ENCODE measurements at places on chromosomes 3 and 15.

DNA sequence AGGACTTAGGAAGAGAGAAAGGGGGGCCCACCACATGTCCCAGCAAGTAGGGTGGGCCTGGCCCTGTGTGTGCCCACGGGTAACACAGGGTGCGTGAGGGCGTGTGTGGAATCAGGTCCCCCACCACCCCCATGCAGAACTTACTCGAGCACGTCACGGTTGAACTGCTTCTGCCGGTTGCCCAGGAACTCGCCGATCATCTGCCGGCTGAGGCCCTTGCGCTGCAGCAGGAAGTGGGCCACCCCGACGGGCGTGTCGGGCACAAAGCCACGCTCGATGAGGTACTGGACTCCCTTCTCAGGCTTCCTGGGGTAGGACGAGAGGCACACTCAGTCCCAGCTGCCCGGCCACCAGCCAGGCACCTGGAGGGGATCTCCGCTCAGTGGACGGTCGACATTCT, 83.1 kb upstream of the RPL32 start:
- no peak for DNase-seq

DNA sequence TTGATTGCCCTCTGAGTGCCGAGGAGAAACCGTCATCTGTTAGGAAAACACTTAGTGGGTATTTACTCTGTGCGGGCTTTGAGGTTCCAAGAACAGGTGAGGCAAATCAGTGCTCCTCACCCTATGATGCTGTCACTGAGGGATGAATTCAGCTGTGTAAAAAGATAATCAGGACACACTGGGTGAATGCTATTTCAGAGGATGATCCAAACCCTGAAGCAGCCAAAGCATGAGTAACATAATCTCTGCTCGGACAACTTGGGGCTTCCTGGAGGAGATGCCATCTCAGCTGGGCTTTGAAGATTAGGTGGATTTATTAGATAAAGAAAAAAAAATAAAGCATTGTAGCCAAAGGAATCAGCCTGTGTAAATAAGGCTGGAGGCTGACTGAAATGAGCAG, 10.5 kb upstream of the GADL1 start:
- no peak for DNase-seq

DNA sequence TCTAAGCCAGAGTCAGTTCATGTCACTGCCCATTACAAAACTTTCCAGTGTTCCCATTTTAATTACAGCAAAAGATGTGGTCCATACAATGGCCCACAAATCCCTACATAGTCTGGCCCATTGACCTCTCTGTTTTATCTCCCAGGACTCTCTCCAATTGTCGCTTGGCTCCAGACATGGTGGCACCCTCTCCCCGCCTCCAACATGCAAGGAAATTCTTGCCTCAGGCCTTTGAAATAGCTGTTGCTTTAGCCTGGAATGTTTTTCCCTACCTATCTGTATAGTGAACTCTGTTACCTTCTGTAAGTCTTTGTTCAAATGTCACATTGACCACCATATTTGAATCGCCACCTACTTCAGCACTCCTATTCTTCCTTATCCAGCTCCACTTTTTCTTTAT, 377.3 kb upstream of the MCTP2 start:
- no peak for DNase-seq

DNA sequence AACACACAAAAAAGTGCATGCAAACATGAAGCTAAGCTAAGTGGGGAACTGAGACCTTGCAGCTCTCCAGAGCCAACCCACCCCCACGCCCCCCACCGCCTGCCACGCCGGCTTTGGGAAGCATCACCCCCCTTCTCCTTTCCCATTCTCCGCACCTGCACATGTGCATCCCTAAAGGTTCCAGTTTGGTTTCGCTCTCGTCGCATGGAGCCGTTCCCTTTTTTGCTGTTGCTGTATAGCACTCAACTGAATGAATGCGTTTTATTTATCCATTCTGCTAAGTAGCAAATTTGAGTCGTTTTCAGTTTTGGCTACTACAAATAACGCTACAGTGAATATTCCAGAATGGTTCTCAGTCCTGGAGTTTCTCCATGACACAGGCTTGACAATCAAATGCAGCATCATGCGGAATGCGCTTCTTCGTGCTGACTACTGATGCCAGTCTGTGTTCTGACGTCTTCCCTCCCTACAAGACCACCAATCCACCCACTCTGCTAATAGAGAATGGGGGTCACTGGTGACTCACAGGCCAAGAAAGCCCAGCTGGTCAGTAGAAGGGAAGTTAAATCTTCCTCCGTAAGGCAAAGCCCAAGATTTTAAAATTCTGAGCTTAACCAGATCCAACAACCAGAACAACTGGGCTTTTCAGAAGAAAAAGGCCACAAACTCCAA, 115.3 kb downstream of the XXYLT1 start:
- no peak for DNase-seq

DNA sequence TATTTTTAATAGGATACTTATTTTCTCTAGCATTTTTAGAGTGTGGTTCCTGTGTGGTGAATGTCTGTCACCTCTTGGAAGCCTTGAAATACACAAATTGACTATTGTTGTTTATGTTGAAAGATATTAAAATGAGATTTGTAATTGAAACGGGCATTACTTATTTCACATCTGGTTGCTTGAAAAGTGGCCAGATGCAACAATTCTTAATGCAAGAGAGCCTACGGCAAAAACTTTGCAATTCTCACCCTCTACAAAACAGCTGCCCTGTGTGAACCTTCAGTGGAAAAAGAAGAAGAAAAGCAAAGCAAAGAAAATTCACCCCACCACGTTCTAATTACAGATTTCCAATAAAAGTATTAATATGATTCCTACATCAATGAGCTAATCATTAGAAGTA, 46.6 kb downstream of the PPARG start:
- no peak for DNase-seq
